ENCODE measurements at places on chromosomes 5 and 9.
A peak's percentile ranks its signal among the peaks of the same experiment; 100 is the strongest.

DNA sequence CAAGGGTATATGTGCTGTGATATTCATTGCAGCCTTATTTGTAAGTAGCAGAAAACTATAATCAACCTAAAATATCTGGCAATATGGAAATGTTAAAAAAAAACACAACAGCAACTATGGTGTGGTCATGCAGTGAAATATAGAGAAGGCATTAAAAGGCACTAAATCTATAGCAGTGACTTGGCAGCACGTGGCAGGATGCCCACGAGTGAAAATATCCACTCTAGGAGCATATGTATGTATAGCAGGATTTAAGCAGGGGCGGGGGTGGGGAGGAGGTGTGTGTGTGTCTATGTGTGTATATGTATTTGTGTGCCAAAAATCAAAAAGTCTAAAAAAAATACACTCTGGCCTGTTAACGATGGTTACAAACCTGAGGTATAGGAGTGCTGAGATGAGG lies 115.6 kb downstream of the RPS23 start:
- no peak for DNase-seq

- no peak for DNase-seq
Measured at GRCh38 chr5:108911055-108911454, 163.4 kb downstream of the FER start.

- DNase-seq: no peak
Measured at GRCh38 chr5:27947088-27947487, 908.7 kb upstream of the CDH9 start.

GRCh38 chr5:77882670-77883257 lies 106.6 kb upstream of the TBCA start:
- peak; percentile 18 for DNase-seq

- DNase-seq: no peak
Measured at GRCh38 chr9:36893911-36894310, 140.2 kb downstream of the PAX5 start.

Data from stromal cell of bone marrow (primary cell).